Fibroblast of skin of left quadriceps (primary cell): ENCODE measurements at places on chromosomes 3 and 15.

- DNase-seq = no peak
These were observed 57.9 kb downstream of the ARHGAP31 start for GRCh38 chr3:119352034-119352609.

GRCh38 chr3:12656193-12656592, 7.7 kb downstream of the RAF1 start:
- DNase-seq = no peak

DNA sequence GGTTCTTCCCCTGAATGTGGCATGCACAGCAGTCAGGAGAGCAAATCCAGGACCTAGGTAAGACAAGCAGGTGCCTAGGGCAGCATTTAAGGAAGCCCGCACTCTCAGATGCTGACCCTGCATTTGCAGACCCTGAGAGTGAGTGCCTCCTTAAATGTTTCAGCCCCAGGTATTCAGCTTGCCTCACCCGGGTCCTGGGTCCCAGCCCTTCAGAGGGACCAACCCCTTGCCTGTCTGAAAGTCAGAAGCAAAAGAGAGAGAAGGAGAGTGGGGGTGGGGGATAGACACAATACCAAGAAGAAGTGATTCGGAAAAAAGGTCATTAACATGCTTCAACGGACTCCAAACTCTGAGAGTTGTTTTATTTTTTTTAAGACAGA, 75.0 kb downstream of the MEGF11 start:
- no peak for DNase-seq

DNA sequence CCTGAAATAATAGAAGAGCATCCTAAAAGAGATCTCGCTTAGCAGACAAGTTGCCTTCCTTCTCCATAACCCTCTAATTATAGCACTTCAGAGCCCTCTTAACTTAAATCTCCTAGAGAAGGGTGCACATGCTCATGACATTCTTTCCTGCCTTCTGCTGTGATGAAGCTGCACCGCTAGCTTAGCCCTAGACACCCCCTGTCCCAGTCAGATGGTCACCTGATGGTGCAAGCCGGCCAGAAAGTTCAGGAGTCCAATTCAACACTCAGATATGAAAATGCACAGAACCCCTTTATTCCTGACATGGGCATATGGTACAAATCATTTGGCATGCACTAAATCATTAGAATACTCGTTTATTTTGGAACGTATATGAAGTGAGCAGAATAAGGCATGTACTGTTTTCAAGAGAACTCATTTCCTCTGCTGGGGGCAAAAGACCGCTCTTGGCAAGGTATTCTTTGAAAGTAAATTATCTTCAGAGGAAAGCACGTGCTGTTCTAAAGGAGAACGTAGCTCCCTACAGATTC, 420.4 kb upstream of the PROK2 start:
- DNase-seq = no peak

DNA sequence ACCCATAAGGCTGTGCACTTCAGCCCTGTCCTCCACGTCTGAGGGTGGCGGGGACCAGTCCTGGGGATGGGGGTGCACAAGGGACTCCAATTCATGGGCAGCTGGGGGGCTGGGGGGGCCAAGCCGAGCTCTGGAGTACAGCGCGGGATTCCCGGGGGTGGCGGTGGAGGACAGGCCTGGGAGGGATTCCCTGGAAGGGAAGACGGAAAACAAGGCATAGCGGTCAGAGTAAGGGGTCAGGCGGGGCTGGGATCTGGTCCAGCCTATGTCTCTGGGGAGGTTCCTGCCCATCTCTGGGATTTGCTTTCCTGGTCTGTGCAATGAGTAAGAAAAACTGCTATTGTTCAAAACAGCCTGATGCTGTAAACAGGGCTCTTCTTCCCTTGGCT, 8.1 kb upstream of the IGDCC3 start:
- DNase-seq = no peak

DNA sequence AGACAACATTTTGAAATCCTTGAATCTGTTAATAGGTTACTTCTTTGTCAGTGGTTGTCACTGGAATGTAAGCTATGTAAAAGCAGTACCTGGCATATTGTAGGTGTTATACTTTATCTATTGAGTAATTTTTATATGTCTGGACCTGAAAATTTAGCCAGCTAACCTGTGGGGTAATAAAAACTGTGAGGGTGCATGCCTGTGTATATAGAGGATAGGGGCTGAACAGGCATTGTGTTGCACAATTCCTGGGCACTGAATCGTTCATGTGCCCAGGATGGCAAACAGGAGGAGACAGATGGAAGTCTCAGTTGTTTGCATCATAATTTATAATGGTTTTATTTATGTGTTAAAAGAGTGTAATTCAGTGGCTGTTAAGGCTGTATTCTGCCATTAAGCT, 67.1 kb downstream of the ARMC8 start:
- no peak for DNase-seq

DNA sequence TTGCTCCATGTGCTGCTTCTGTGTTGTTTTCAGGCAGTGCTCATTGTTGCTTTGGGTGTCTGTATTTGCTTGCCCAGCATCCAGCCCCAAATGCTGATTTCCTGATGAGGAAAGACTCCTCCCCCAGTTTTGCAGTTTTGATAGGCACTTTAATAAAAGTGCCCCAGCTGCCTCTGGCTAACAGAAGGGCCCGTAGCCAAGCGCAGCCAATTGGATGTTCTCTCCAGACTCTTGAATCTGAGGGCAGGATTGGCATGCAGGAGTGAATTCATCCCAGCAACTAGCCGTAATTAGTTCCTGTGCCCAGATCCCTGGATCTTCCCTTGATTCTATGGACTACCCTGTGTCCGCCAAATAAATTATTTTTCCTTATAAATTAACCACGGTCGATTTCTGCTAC, 14.8 kb upstream of the SEMA5B start:
- DNase-seq = no peak

- no peak for DNase-seq
These were observed 10.5 kb upstream of the BUB1B start for GRCh38 chr15:40150163-40150925.

- no peak for DNase-seq
These were observed 581 bp downstream of the SH3BP5 start for GRCh38 chr3:15331606-15332404.

DNA sequence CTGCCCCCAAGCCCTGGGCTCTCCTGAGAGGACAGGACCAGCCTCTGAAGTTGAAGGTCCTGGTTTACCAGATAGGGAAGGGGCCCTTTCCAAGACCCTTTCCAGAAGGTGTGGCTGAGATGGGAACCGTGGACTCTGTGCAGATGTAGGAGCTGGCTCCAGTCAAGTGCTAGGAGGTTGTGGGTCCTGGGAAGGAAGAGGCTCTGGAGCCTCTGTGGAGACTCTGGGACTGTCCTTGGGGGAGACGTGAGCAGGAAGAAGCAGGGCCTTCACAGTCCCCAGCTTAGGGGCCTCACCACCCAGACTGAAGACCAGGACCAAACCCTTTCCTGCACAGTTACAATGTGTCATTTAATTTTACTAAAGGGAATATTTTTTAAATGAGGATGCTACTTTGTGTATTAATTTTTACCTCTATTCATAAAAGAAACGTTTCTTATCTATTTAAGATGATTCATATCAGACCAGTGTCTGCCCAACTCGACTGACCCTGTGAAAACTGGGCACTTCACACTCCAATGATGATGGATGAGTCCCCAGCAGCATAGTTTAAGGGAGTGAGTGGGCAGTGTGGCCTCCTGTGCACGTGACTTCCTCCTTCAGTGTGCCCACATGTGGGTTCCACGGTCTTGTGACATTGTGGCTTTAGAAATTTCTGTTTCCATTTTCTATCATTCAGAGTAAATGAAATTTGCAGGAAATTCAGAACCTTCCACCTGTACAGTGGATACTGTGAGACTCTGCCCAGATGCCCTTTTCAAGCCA, 10.9 kb downstream of the CCR5AS start:
- DNase-seq = no peak

- no peak for DNase-seq
These were observed 82.0 kb downstream of the CHDH start for GRCh38 chr3:53764026-53764775.

GRCh38 chr15:99187936-99188335, 61.4 kb downstream of the TTC23 start:
- peak; percentile 24 for DNase-seq

GRCh38 chr3:45139372-45140140, 6.6 kb downstream of the CDCP1 start:
- DNase-seq = no peak

GRCh38 chr15:97567411-97567810, 393.1 kb upstream of the ARRDC4 start:
- DNase-seq = no peak

GRCh38 chr3:184780981-184781515, 30.9 kb upstream of the VPS8 start:
- no peak for DNase-seq

- DNase-seq = no peak
These were observed 5.5 kb downstream of the MELTF start for GRCh38 chr3:197023998-197024651.

DNA sequence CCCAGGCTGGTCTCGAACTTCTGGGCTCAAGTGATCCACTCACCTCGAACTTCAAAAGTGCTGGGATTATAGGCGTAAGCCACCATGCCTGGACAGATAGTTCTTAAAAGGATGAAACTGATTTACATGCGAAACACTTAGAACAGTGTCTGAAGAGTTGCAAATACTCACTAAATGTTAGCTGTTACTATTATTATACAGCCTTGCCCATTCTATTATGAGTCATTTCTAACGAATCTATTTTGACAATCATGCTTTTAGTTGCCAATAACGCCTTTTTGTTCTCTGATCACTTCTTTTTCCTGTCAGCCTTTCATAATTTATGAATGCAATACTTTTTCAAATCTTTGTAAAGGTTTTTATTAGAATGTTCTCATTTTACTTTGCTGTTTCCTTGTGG, 112.7 kb downstream of the SNRK start:
- DNase-seq = no peak

DNA sequence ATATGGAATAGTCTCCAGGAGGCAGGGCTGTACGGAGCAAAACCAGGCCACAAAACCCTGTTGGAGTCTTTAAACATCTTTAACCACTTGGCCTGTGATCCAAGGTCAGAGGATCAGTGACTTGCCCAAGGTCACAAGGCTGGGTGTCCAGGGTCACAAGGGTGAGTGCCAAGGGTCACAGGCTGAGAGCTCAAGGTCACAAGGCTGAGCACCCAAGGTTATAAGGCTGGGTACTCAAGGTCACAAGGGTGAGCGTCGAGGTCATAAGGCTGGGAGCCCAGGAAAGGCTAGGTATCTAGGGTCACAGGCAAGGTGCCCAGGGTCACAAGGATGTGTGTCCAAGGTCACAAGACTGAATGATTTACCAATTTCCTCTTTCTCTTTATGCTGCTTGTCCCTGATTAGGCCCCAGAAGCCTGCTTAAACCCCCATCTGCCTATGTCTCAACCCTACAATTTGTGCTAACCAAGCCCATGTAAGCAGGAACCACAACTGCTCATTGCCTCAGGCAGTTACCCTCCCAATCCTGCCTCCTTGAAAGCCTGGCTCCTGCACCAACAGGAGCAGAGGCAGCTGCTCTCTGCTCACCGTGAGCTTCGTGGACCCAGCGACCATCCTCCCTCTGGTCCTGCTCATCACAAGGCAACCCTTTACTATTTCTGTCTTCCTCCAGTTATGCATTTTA, 51.5 kb downstream of the MGLL start:
- DNase-seq = no peak

DNA sequence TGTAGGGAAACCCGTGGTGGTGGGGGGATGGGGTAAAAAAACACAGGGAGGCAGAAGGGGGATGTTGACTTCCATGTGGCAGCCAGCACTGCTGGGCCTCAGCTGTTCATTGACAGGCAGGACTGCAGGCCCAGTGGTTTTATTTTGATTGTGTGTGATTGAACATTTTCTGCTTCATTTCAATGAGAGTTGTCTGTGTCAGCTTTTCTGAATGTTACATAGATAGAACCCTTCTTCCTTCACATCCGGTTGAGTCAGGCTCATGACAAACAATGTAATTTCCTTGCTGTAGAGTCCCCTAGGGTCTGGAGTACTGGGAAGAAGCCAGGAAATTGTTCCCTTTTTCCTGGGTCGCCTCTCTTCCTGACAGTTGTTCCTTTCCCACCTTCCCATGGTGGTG, 8.2 kb upstream of the RPP25 start:
- DNase-seq = peak; percentile 14

DNA sequence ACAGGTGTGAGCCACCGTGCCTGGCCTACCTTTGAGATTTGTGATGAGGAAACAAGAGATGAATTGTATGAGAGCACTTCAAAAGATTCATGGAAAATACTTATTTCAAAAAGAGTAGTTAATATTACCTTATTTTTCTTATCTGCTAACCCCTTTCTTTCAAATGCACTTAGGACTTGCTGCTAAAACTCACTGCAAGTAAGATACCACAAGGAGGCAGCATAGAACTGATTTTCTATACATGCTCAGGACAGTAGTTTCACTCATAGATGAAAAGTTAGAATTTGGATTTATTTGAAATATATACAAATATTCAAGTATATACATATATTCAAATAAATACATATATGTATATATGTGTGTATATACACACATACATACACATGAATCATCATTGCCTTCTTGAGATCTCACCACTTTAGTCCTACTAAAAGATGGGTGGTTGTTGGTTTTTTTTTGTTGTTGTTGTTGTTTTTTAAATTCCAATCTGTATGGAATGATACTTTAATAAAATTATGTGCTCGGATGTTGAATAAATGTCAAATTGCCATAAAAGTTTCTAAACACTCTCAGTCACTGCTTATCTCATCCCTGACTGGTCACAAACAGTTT, 2.4 kb downstream of the CCNDBP1 start:
- no peak for DNase-seq

- no peak for DNase-seq
These were observed 18.8 kb upstream of the ANKDD1A start for GRCh38 chr15:64892847-64893403.

- DNase-seq = peak; percentile 11
These were observed 439.2 kb downstream of the MCTP2 start for GRCh38 chr15:94670438-94671034.
